ENCODE measurements at places on chromosomes 16 and 17. TPM values are rescaled to one million over a fixed set of nuclear protein-coding genes. Genes with fewer than 3 reads are reported as not detected.

GRCh38 chr17:36921095-36921851 lies 16.0 kb upstream of the LHX1 start:
- no peaks in the 10 kb centered on the region for H3K4me1 ChIP-seq
- no peak for DNase-seq
- H3K4me3 ChIP-seq = no peak overlapping the region
- H3K27me3 ChIP-seq = no peaks in the 10 kb centered on the region
- H3K27ac ChIP-seq = no peak overlapping the region
- H3K36me3 ChIP-seq = no peaks in the 10 kb centered on the region

The CRYBA1 gene
- total RNA-seq = not detected

GRCh38 chr17:66548158-66548557 lies 245.7 kb downstream of the PRKCA start:
- no peak overlapping the region for H3K4me3 ChIP-seq
- H3K4me1 ChIP-seq = peaks cover 13% of the 10 kb centered on the region
- no peak overlapping the region for H3K27ac ChIP-seq
- DNase-seq = no peak

DNA sequence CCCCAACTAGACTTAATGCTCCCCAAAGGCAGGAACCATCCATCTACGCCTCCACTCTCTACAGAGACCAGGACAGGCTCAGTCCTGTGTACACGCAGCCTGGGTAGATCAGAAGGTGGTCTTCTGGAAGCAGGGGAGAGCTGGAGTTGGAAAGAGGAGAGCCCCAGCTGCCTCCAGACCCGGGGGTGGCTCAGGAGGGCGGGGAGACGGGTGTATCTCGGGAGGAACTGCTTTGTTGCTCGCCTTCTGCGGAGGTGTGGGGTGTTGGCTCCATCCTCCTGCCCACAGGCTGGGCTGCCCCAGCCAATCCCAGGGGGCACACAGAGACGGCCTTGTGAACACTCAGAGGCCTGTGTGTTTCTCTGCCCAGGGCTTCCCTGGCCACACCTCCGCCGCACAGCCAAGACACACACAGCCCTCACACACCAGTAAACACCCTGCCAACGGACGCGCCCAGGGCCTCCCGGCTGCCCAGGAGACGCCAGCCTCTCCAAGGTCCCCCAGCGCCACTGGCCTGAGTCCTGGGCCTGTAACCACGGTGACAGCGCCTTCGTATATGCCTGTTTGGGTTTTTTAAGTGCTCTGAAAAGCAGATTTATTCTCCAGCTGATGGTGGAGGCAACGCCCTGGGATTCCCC lies 143.4 kb upstream of the CDC42EP4 start:
- H3K4me3 ChIP-seq = no peak overlapping the region
- no peak overlapping the region for H3K27ac ChIP-seq
- no peaks in the 10 kb centered on the region for H3K27me3 ChIP-seq
- DNase-seq = no peak
- H3K4me1 ChIP-seq = peaks cover 5% of the 10 kb centered on the region

- H3K4me1 ChIP-seq = peaks cover 9% of the 10 kb centered on the region
- no peaks in the 10 kb centered on the region for H3K27me3 ChIP-seq
- no peak overlapping the region for H3K27ac ChIP-seq
- no peak overlapping the region for H3K4me3 ChIP-seq
Measured at GRCh38 chr17:80025796-80026195, 9.9 kb downstream of the TBC1D16 start.

The KRT9 gene
- total RNA-seq = not detected

The CDRT15L2 gene
- not detected for total RNA-seq

- no peak within 1 kb of the TSS for H3K4me3 ChIP-seq
- no peak within 1 kb of the TSS for H3K27ac ChIP-seq
- H3K27me3 ChIP-seq = peaks cover 14% of the 10 kb centered on the region
Measured at GRCh38 chr16:11964761-11965551, at the start of gene TNFRSF17. Gene TNFRSF17, plus strand, starts transcription at chr16:11965210. Its CDS starts 115 bp downstream, at chr16:11965325.

DNA sequence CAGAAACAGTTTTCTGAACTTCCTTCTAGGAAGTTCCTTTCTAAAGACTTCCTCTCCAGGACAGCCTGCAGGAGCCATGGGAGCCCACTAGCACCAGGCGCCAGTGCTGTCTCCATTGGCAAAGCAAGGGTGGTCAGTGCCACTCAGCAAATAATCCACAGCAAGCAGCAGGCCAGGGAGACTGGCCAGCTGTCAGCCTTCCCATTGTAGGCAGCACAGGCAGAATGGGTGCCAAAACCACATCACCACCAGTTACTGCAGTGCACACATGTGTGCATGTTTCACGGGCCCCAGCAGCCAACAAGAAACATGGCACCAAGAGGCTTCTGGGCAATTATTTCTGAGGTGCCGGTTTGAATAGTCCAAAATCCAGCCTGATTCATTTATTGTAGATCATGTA lies 26.7 kb downstream of the DNASE1 start:
- peaks cover 73% of the 10 kb centered on the region for H3K36me3 ChIP-seq
- no peaks in the 10 kb centered on the region for H3K27me3 ChIP-seq
- no peaks in the 10 kb centered on the region for H3K4me1 ChIP-seq
- no peak overlapping the region for H3K4me3 ChIP-seq
- no peak for DNase-seq

DNA sequence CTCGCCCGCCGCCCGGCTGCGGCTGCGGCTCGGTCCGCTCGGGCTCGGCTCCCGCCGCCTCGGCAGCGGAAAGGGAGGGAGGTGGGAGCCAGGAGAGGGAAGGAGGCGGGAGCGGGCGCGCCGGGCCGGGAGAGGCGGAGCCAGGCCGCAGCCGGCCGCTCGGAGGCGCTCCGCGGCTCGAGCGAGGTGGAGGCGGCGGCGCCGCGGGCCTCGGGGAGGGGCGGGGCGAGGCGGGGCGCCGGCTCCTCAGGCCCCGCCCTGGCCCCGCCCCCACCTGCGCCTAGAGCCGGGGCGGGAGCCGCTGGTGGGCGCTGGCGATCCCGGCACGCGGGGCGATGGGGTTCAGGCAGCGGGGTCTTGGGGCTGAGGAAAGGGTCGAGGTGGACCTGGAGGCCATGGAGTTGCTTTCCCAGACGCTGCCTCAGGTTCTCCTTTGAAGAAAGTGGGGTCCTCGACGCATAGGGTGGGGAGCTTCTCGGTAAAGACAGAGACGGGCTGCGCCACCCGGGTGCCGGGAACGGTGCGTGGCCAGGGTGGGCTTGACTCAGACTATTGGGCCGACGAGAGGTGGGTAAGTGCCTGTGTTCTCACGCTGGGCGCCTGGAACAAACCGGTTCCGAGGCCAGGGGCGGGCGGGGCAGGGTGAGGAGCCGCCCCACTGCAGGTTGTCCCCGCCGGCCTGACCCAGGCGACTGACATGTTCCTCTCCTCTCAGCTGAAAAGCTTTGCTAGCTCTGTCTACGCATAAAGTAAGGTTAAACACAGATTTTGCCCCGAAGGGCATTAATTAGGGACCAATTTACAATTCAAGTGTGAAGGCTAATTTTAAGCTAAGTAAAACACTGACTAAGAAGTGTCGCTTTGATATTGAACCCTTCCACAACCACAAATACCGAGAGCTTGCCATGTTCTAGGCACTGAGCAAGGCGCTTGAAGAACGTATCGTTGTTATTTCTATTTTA lies at the start of gene CMTM4:
CMTM4 (minus strand) TSS at position 75 of the 962 bp plus-strand sequence. CDS start 218 bp downstream, outside the sequence.
- peak within 1 kb of the TSS; percentile 71 for H3K27ac ChIP-seq
- peak within 1 kb of the TSS; percentile 81 for H3K4me3 ChIP-seq
- H3K27me3 ChIP-seq = no peaks in the 10 kb centered on the region

DNA sequence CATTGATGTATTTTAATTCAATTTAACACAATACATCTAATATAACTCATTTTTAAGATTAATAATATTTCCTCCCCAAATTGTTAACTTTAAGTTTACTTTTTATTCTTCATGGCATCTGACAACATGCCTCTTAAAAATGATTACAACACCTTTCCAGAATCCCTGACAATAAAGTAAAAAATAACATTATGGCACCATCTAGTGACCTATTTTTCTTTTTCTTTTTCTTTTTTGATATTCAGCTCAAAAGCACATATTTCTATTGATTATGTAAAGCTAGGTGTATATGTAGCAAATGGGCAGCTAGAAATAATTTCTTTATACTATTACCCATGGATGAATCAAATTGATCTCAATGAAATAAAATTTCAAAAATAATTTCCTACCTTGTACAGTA lies 834.3 kb upstream of the CDH8 start:
- no peaks in the 10 kb centered on the region for H3K4me1 ChIP-seq
- DNase-seq = no peak
- H3K27me3 ChIP-seq = no peaks in the 10 kb centered on the region
- no peak overlapping the region for H3K27ac ChIP-seq
- no peak overlapping the region for H3K4me3 ChIP-seq

DNA sequence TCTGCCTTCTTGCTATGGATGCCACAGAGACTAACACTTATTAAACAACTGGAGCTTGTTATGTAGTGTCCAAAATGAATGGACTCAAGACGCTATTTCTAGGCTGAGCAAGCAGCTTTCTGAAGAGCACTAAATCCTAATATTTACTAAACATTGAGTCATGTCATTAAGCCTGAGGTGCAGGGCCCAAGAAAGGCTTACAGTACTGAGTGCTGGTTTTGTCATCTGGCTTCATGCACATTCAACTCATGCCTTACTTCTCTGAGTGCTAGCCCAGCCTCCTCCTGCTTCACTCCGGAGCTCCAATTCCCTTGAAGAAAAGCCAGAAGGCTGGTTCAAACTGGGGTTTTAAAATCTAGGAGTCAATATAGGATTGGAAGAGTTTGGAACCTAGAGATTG lies 363.3 kb upstream of the CDH5 start:
- no peak overlapping the region for H3K27ac ChIP-seq
- H3K27me3 ChIP-seq = no peaks in the 10 kb centered on the region
- H3K4me3 ChIP-seq = no peak overlapping the region
- no peaks in the 10 kb centered on the region for H3K36me3 ChIP-seq

GRCh38 chr17:49471089-49471683 lies 23.9 kb upstream of the NGFR start:
- no peak overlapping the region for H3K4me3 ChIP-seq
- H3K27ac ChIP-seq = no peak overlapping the region
- peaks cover 15% of the 10 kb centered on the region for H3K27me3 ChIP-seq
- no peaks in the 10 kb centered on the region for H3K4me1 ChIP-seq
